Cortex of kidney (tissue), 1 donor: ENCODE measurements at places on chromosomes 5 and 9.

DNA sequence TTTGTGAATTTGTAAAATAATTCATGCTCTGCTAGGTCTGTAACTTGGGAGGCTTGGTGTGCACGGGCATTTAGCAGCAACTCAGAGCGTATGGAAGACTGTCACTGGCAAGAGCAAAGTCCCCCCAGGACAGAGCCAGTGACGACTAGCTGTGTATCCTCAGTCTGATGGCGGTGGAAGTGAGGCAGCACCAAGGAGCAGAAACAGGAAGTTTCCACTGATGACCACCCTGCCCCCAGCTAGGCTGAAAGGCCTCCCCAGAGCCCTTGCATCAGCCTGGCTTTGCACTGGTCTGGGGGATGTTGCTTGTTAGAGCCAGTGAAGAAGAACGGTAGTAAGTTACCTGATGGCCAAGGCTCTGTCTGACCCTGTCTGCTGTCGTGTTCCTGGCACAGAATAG, 66.8 kb upstream of the ABL1 start:
- no peak for DNase-seq

- DNase-seq, result no peak
Observed at GRCh38 chr5:82850393-82850792, 226.8 kb downstream of the TMEM167A start.

DNA sequence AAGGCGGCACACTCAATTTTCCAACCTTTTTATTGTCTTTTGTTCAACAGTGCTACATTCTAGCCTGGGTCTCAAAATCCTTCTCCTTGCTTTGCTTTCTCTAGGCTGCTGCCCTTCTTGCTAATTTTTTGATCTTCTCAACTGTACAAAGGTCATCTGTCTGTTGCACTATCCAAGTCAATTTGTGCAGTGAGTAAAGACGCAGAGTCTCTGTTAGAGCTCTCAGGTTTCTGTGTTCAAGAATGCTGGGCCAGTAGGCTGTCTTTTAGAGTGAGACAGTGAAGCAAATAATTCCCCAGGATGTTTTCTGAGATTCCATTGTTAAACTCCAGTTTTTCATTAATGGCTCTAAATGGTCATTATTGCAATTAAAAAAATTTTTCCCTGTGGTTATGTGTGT, 255.7 kb upstream of the ACTBL2 start:
- no peak for DNase-seq

- no peak for DNase-seq
Observed at GRCh38 chr5:122424132-122424531, 112.1 kb downstream of the SNCAIP start.

- no peak for DNase-seq
Observed at GRCh38 chr9:121807069-121807822, 155.8 kb downstream of the DAB2IP start.

DNA sequence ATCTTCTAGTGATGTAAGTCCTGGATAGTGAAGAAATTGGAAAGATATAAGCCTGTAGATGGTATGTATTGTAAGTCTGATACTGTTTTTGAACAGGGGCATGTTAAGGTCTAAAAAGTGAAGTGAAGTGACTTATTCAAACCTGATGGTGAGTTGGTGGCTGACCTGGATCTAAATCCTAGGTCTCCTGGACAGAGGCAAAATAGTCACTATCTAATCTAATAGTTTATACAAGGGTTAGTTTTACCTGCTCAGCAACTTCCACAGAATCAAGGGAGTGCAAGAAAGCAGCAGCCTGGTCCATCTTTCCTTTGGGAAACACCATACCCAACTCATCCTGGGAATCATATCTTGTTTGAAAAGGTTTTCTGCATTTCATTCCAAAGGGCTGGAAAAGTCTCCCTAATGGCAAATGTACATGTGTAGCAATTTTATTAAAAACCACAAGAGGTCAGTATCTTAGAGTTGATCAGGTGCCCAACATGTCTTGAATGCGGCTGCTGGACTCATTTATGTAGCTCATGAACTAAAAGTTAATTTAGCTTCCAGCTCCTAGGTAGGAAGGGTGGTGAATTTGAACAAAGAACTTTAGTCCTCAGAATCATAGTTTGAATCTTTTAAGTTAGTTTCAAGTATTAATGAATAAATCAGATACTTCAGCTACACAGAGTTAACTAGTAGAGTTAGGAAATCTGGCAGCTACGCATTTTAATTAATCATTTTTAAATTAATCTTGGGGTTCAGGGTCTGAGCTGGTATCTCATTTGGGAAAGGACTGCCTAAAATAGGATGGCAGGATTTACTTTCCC, 26.0 kb downstream of the SKP2 start:
- no peak for DNase-seq

GRCh38 chr5:15085671-15086070, 214.1 kb upstream of the ANKH start:
- no peak for DNase-seq

DNA sequence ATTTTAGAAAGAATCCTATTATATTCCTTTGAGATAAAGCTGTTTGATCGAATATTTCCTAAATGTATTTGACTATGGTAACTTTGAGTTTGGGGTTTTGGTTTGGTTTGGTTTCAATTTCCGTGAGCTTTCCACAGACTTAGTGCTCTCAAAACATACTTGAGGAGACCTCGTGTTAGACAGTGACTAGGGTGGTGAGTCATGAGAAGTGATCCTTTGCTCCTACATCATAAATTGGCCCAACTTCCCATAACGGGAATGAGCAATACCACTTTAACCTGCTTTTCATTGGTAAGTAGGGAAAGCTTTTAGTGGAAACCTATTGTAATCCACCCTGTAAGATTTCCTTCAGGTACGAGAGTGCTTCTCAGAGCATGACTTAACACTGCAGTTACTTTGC, 3.8 kb upstream of the RASEF start:
- DNase-seq, result no peak

- DNase-seq, result no peak
Observed at GRCh38 chr5:158594595-158595242, 505.0 kb downstream of the EBF1 start.

- DNase-seq, result no peak
Observed at GRCh38 chr5:71887680-71888079, 168.6 kb downstream of the CARTPT start.

DNA sequence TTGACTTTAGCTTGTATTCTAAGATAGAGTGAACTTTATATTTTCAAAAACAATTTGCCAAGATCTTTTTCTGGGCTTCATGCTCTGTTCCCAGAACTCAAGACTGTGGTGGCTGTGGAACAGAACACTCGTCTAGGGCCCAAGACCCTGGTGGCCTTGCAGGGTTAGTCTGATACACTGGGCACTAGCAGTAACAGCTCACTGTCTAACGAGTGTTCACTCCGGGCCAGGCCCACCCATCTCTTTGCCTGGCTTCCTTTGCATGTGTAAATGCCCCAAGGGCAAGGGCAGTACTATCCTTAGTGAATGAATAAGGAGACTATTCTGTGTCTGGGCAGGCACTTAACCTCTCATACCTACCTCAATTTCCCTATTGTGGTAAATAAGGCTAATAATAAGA, 47.4 kb downstream of the PHF2 start:
- DNase-seq, result no peak

GRCh38 chr5:133926489-133927299, 41.7 kb downstream of the C5orf15 start:
- no peak for DNase-seq
